Adrenal gland (tissue), 19 donors: ENCODE measurements at places on chromosomes 12 and 14.

GRCh38 chr14:58978343-58978742 is 210.1 kb upstream of the DAAM1 start:
- no peak for DNase-seq

GRCh38 chr14:89652352-89652751 is 235.3 kb upstream of the FOXN3 start:
- DNase-seq: no peak

DNA sequence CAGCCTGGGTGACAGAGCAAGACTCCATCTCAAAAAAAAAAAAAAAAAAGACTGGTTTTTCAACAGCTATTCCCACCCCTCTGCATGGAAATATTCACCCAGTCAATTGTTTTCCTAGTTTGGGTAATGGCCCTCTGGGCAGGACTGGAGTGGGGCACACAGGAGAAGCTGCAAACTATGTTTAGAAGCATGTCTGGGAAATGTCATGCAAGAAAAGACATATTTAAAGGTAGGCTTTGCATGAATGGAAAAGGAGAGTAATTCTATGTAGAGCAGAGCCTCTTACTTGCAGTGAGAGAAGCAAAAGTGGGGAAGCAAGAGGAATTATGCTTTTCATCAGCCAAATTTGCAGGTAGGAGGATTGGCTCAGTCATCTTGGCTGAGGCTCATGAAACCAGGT is 276.5 kb upstream of the PLEKHG7 start:
- DNase-seq: no peak

- no peak for DNase-seq
These were observed 182.7 kb downstream of the KICS2 start for GRCh38 chr12:64039281-64039871.

- no peak for DNase-seq
These were observed 18.1 kb upstream of the PIK3C2G start for GRCh38 chr12:18243238-18243637.

GRCh38 chr12:57755454-57756372 is 810 bp downstream of the MARCHF9 start:
- DNase-seq: no peak

DNA sequence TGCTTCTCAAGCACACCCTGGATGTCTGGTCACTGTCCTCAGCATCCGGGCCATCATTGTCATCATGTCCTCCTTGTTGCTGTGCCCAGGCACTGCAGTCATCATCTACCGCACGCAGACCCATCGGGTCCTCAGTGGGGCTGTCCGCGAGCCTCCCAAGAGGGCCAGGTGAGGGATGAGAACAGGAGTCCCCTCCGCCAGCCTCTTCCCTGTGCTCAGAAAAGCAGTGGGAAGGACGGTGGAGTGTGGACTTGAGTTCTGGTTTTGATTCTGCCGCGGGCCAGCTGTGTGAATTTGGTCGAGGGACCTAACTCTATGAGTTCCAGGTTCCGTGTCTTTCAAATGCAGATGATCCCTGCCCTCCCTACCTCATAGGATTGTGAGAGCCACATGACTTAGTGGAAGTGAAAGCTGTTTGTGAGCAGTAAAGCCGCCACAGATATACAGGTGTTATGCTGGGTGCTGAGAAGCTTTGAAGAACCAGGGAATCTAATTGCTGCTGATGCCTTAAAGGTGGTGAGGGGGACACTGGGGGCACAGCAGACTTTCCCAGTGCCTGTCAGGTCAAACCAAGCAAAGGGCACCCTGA is 122.9 kb upstream of the RAP1B start:
- DNase-seq: no peak

GRCh38 chr12:82554529-82554928 is 132.2 kb upstream of the TMTC2 start:
- DNase-seq: no peak
